ENCODE measurements at places on chromosomes 12 and 14. TPM values are rescaled to one million over a fixed set of nuclear protein-coding genes. Genes with fewer than 3 reads are reported as not detected.

DNA sequence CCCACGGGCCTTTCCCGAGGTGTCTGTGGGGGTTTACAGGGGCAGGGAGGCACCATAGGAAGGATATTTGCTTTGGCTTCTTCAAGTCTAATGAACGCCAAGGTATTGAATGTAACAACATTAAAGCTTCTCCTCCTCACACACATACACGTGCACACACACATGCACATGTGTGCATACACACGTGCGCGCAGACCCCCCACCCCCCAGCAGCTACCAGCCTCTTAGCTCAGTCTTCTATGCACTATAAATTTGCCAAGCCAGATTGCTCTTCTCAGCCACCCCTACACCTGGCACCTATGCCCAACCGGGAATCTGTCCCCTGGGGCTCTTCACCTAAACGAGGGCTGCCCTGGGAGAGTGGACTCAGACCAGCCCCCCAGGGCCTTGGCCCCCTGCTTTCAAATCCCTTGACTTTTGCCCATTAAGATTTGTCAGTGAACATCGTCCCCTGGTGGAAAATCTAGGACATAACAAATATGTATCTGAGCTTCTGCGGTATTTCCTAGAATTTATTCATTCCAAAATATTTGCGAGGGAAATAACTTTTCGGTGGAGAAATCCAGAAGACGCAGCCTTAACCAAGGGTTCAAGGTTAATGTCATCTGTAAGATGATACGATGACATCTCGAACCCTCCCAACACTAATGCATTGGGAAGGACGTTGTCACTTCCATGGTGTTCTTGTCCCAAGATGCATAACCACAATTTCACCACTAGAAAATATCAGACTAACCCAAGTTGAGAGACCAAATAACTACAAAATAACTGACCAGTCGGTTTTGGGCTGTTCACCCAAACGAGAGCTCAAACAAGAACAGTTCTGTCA, 330.4 kb downstream of the MED13L start:
- no peaks in the 10 kb centered on the region for H3K27me3 ChIP-seq
- no peaks in the 10 kb centered on the region for H3K4me1 ChIP-seq
- H3K27ac ChIP-seq: no peak overlapping the region
- no peak for DNase-seq
- H3K4me3 ChIP-seq: no peak overlapping the region

DNA sequence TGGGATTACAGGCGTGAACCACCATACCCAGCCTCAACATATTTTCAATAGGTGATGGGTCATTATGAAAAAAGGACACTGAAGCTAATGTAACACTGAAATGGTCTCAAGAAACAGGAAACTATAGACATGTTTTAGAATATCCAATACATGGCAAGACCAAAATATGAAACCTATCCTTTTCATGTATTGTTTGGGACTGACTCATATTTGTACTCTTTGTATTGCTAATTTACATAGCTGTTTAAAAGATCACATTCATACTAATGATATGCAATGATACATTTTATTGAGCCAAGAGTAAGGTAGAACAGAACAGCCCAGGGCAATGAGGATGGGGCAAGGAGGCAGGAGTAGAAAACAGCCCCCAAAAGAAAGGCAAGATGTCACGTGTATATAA, 32.6 kb downstream of the RESF1 start:
- H3K27me3 ChIP-seq: no peaks in the 10 kb centered on the region
- no peak overlapping the region for H3K4me3 ChIP-seq
- DNase-seq: no peak

The MGP gene
- 2.0 TPM for total RNA-seq

The PNN gene
- total RNA-seq: 14.4 TPM

DNA sequence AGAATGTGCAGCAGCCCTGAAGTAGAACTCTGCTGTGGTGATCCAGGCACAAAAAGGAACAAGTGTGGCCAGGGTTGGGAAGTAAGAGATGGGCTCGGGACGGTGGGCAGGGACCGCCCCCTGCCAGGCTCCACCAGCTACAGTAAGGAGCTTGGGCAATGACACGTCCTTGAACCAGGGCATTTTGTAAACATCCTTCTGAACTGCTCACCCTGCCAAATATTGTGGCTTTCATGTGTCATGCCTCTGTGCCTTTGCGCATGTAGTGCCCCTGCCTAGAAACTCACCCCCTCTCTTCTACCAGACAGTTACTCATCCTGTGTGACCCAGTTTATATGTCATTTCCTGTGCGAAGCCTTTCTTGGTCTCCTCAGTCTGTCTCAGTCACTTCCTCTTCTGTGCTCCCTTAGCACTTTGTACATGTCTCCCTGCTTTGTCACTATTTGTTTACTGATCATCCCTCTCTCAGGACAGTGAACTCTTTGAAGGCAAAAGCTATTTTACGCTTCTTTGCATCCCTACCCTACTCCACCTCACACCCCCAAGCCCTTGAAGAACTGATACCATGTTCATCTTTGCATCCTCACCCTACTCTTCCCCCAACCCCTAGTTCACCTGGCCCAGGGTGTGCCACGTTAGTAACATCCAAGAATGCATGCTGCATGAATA, 108.9 kb upstream of the PLEKHG7 start:
- H3K27me3 ChIP-seq: no peaks in the 10 kb centered on the region
- H3K4me1 ChIP-seq: no peaks in the 10 kb centered on the region
- H3K4me3 ChIP-seq: no peak overlapping the region
- H3K36me3 ChIP-seq: no peaks in the 10 kb centered on the region
- H3K27ac ChIP-seq: no peak overlapping the region

The RNF212B gene
- total RNA-seq: not detected

The ACSM4 gene
- not detected for total RNA-seq

DNA sequence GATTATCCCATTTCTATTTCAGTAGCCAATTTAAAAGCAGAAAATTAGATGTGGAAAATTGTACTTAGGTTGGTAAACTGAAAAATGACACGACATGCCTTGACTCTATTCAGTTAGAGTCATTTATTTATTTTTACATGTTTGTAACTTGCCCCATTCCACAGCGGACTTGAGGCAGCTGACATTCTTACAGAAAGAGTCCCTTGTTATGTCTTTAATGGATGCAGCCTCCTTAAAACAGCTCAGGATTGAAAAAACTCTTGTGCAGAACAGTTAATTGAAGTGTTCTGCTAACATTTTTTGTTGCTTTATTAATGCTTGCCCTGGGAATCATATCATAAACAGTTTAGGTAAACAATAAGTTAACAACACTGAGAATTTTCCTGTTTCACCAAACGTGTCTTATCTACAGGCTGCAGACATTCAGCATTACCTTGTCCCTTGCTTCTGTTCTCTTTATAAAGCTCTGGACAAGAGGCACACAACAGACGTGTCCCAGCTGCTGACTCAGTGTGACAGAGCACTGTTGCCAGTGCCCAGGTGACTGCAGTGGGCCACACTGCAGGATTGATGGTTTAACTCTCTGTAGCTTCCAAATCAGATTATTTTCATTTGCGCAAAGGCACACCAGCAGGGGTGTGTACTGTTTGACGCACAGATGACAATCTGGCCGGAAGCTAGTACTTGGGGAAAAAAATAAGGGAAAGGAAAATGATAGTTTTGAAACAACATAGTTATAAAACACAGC, 101.6 kb downstream of the PELI2 start:
- H3K27me3 ChIP-seq: no peaks in the 10 kb centered on the region
- H3K4me3 ChIP-seq: no peak overlapping the region
- no peaks in the 10 kb centered on the region for H3K36me3 ChIP-seq
- peaks cover 2% of the 10 kb centered on the region for H3K4me1 ChIP-seq

DNA sequence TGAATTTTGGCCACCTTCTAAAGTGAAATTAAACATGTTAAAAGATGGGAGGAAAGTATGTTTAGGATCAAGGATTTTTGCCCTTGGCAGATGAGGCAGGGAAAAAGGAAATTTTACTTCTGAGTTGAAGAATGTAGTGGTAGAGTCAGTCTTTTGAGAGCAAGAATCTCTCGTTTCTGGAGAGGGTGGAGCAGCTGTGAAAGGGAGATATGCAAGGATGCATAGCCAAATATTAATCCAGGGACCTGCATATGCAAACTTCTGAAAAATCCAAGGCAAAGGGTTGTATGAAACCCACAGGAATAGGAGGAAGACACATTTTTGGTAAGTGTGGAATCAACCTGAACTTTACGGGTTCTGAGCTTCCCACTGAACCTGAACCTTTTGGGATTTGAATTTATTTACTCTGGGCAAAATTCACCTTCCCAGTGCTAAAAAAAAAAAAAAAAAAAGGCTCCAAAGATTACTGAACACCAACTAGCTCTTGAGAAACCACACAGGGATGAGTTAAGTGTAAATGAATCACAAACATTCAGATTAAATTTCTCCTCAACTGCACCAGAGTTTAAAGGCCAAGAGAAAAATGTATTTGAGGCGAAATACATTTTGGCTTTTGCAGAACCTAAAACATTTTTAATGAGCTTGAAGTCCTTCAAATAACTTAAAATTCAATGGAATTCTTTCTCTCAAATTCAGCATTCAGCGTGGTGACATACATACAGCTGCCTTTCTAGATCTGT, 187.1 kb upstream of the CDKN3 start:
- DNase-seq: peak; percentile 32
- no peaks in the 10 kb centered on the region for H3K36me3 ChIP-seq
- H3K4me1 ChIP-seq: peaks cover 3% of the 10 kb centered on the region
- H3K27ac ChIP-seq: no peak overlapping the region

The PTGDR gene
- total RNA-seq: not detected

The REM2 gene
- 0.26 TPM for total RNA-seq

The CIDEB gene
- 0.51 TPM for total RNA-seq

DNA sequence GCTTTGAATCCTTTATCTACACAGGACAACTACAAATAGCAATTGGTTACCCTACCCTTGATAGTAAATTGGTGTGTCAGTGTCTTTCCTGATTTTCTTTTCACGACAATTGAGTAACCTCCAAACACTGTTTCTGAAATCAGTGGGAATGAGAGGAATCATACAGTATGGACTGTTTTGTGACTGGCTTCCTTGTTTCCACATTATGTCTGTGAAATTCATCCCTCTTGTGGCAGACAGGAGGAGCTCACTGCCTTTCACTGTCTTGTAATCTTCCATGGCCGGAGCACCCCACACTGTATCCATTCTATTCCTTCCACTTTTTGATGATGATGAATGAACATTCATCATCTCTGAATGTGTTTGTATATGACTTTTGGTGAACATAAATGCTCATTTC, 164.0 kb upstream of the PZP start:
- H3K27me3 ChIP-seq: no peaks in the 10 kb centered on the region
- DNase-seq: peak; percentile 43
- H3K4me1 ChIP-seq: no peaks in the 10 kb centered on the region
- no peak overlapping the region for H3K27ac ChIP-seq
- no peaks in the 10 kb centered on the region for H3K36me3 ChIP-seq

DNA sequence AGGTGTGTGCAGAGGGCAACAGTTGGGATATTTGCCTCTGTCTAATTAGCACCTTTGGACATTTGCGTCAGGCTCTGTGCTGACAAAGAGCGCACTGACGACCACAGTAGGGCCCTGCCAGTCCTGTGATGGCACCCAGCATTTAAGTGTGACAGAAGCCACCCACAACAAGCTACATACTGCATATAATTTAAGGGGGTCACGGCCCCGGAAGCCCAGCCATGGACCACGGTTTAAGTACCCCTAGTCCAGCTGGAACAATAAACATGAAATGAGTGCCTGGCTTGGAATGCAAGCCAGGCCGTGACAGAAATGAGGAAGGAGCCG, 16.8 kb upstream of the DYNC1H1 start:
- peaks cover 11% of the 10 kb centered on the region for H3K27me3 ChIP-seq
- peak overlapping the region; percentile 99 for H3K27ac ChIP-seq
- no peak for DNase-seq
- no peaks in the 10 kb centered on the region for H3K36me3 ChIP-seq

The KCNJ8 gene
- 7.4 TPM for total RNA-seq

Measured in fibroblast of lung (primary cell).